ENCODE measurements at places on chromosomes 5 and 9.

DNA sequence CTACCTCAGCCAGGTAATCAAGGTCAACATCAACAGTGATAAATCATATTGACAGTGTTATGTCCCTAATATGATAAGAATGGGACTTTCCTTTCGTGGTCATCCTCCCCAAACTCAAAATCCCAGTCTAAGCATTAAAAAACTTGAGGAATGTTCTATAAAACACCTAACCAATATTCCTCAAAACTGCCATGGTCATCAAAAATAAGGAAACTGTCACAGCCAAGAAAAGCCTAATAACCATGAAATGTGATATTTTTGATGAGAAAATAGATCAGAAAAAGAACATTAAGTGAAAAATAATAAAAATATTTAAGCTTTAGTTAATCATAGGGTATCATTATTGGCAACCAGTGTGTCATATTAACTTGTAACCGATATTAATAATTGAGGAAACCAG, 232.1 kb upstream of the ATP10B start:
- H3K4me1 ChIP-seq = no peaks in the 10 kb centered on the region
- DNase-seq = no peak
- H3K36me3 ChIP-seq = no peaks in the 10 kb centered on the region
- no peak overlapping the region for H3K4me3 ChIP-seq
- H3K27me3 ChIP-seq = no peaks in the 10 kb centered on the region

DNA sequence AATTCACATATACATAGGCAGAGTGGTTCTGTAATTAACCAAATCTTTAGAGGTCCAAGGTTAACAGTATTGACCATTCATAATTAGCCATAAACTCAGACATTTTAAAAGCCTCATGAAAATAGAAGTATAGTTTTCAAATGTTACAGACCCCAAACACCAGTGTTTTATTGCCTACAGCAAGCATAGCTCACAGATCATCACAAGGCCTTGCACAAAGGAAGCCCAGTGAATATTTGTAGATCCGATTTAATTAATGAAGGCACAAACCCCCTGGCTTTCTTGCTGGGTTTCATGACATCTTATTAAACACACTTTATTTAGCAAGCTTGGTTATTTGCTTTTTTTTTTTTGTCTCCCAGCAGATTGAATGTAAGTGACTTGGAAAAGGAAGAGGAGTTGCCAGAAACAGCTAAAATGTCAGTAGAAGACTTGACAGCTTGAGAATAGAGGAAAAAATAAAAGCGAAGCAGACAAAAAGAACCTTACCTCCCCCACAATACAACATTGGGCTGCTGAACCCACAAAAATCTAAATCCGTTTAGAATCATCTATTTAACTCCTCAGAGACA, 283.9 kb upstream of the TNC start:
- no peak overlapping the region for H3K4me3 ChIP-seq
- no peak for DNase-seq
- H3K27ac ChIP-seq = no peak overlapping the region

- H3K4me1 ChIP-seq = no peaks in the 10 kb centered on the region
- peaks cover 34% of the 10 kb centered on the region for H3K36me3 ChIP-seq
- no peak overlapping the region for H3K4me3 ChIP-seq
- no peaks in the 10 kb centered on the region for H3K27me3 ChIP-seq
- no peak for DNase-seq
Observed at GRCh38 chr5:111120911-111121310, 28.8 kb downstream of the WDR36 start.

- H3K27me3 ChIP-seq = no peaks in the 10 kb centered on the region
- peaks cover 32% of the 10 kb centered on the region for H3K4me1 ChIP-seq
- H3K36me3 ChIP-seq = no peaks in the 10 kb centered on the region
- H3K27ac ChIP-seq = no peak overlapping the region
Observed at GRCh38 chr5:42436051-42436450, 12.8 kb downstream of the GHR start.

- H3K27me3 ChIP-seq = no peaks in the 10 kb centered on the region
- H3K27ac ChIP-seq = peak overlapping the region; percentile 69
- H3K4me1 ChIP-seq = peaks cover 14% of the 10 kb centered on the region
- no peaks in the 10 kb centered on the region for H3K36me3 ChIP-seq
Observed at GRCh38 chr5:65483546-65484346, 2.0 kb upstream of the ADAMTS6 start.

DNA sequence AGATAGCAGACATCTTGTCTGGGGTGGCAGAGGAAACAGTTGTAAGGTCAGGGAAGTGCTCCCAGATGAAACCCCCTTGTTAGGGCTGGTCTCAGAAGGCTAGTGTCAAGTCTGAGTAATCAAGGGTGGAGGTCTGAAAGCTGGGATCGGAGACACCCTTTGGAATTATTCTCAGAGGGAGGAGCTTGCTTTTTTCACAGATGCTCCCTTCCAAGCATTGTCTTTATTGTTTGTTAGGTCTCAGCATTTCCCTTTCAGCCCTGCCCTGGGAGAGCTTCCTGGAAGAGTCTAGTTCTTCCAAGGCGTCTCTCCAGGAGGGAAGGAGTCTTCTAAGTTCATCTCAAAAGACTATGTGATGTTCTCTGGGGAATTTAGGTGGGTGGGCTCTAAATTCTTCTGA, 3.2 kb downstream of the TEK start:
- no peak for DNase-seq
- H3K4me1 ChIP-seq = no peaks in the 10 kb centered on the region
- H3K27ac ChIP-seq = no peak overlapping the region
- H3K27me3 ChIP-seq = no peaks in the 10 kb centered on the region
- no peaks in the 10 kb centered on the region for H3K36me3 ChIP-seq
- no peak overlapping the region for H3K4me3 ChIP-seq

GRCh38 chr5:9782826-9783560, 152.8 kb upstream of the TAS2R1 start:
- no peak overlapping the region for H3K4me3 ChIP-seq
- no peaks in the 10 kb centered on the region for H3K36me3 ChIP-seq
- H3K27ac ChIP-seq = no peak overlapping the region
- DNase-seq = no peak

- no peaks in the 10 kb centered on the region for H3K4me1 ChIP-seq
- H3K36me3 ChIP-seq = no peaks in the 10 kb centered on the region
- H3K4me3 ChIP-seq = no peak overlapping the region
- H3K27ac ChIP-seq = no peak overlapping the region
- DNase-seq = no peak
- no peaks in the 10 kb centered on the region for H3K27me3 ChIP-seq
Observed at GRCh38 chr5:112694853-112695709, 42.6 kb upstream of the APC start.

DNA sequence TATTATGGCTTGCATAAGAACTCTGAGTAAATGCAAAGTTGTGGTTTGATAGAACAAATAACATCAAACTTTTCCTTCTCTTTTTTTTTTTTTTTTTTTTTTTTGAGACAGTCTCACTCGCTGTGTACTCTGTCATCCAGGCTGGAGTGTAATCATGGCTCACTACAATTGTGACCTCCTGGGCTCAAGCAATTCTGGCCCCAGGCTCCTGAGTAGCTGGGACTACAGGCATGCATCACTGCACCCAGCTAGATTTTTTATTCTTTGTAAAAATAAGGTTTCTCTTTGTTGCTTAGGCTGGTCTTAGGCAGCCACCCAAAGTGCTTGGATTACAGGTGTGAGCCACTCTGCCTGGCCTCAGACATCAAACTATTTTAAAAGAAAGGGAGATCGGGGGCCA, 19.0 kb upstream of the PTGER4 start:
- no peak overlapping the region for H3K4me3 ChIP-seq
- H3K36me3 ChIP-seq = no peaks in the 10 kb centered on the region
- H3K27ac ChIP-seq = no peak overlapping the region
- DNase-seq = no peak

DNA sequence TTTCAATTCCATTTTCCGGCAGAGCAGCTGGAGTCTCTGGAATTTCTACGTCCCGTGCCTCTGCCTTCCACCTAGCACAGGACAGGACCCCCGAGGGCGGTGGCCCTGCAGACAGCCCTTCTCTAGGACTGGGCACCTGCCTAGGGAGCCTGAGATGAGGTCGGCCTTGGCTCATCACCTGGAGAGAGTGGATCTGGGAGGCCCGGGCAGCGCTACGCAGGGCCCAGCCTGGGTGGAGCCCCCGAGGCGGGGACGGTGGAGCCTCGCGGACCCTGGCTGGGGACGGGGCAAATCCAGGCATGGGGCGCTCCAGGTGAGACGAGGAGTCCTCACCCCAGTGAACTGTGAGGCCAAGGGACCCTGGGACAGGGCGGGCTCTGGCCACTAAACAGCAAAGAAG, 114.5 kb downstream of the MTRR start:
- no peaks in the 10 kb centered on the region for H3K27me3 ChIP-seq
- H3K4me1 ChIP-seq = no peaks in the 10 kb centered on the region
- no peak for DNase-seq
- no peak overlapping the region for H3K27ac ChIP-seq
- no peak overlapping the region for H3K4me3 ChIP-seq

DNA sequence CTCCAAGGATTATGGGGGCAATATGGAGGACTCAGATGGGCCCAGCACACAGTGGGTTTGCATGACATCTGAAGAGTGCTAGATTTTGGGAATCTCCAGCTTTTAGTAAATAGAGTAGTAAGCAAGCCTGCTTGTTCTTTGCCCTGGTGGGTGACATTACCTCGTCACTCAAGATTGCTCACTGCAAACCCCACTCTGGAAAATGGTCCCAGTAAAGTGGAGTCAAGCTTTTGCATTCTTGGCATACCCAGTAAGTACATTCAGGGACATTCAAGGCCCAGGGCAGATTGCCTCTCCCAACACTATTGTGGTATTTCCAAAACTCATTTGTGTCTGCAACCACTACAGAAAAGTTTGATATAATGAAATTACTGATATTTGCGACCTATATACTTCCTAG, 118.5 kb downstream of the INVS start:
- H3K27ac ChIP-seq = no peak overlapping the region
- H3K36me3 ChIP-seq = no peaks in the 10 kb centered on the region
- no peaks in the 10 kb centered on the region for H3K27me3 ChIP-seq
- DNase-seq = no peak
- H3K4me3 ChIP-seq = no peak overlapping the region

DNA sequence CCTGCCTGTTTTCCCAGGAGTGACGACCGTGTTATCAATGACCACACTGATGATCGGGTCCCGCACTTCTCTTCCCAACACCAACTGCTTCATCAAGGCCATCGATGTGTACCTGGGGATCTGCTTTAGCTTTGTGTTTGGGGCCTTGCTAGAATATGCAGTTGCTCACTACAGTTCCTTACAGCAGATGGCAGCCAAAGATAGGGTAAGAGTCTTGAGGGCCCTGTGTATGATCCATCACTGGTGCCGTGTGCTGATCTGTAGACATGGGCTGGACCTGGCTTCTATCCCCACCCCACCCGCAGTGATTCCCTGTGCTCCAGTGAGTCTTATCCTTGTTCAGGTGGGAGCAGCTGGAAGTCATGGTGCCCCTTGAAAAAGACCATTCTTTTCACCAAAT, 26.0 kb downstream of the GABRP start:
- no peaks in the 10 kb centered on the region for H3K36me3 ChIP-seq
- no peaks in the 10 kb centered on the region for H3K4me1 ChIP-seq
- no peak for DNase-seq
- H3K27ac ChIP-seq = no peak overlapping the region

DNA sequence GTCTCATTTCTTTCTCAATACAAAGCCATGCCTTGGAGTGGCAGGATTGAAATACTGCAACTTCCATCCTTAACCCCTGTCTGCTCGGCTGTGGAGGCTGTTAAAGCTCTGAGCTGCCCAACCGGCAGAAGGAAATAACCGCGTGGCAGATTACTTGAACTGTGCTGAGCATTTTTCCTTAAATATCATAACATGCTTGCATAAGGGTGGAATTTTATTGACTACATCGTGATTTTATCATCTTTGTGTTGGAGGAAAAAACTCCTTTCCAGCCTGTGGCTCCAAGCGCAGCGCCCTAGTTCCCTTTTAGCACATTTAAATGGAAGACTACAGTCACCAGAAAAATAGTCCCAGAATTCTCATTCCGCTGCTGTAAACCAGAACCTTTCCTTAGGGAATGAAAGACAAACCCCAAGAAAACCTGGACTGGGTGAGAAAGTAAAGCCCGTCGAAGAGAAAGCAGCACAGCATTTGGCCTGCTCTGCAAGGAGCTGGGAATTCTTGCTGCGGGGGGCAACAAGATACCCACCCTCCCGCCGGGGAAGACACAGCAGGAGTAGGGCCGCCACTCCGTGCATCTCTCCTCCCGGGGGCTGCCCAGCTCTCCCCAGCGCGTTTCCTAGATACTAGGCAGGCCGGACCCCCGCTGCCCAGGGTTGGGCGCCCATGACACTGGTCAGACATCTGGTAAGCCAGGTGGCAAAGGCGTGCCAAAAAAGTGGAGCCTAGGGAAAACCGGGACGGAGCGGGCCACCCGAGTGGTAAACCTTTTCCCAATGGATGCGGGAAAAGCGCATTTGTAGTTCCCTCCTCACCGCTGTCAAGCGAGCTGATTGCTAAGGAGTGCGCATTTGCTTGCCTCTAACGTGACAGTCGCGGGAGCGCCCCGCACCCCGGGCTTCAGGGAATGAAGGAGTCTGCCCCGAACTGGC, 1.3 kb downstream of the SHC3 start:
- peaks cover 18% of the 10 kb centered on the region for H3K4me1 ChIP-seq
- no peak for DNase-seq
- peak overlapping the region; percentile 9 for H3K27ac ChIP-seq
- H3K36me3 ChIP-seq = no peaks in the 10 kb centered on the region

DNA sequence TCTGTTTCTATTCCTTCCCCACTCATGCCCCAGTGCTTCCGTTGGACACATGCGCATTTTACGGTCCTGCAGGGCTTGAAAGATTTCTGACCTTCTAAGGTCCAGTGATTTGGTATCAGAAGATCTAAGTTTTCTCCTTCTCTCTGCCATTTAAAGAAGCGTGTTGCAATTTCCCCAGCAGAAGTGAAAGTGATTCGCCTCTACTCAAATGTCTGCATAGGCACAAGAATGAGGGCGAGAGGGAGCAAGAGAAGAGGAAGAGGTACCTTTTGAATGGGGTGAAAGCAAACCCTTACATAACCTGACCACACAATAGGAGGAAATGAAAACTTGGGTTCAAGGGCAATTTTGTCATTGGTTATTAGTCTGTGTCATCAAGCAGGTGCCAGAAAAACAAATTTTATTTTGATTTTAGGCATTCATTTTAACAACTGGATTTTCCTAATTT, 31.7 kb upstream of the NR3C1 start:
- H3K4me3 ChIP-seq = peak overlapping the region; percentile 31
- H3K36me3 ChIP-seq = no peaks in the 10 kb centered on the region
- H3K27ac ChIP-seq = no peak overlapping the region
- no peaks in the 10 kb centered on the region for H3K27me3 ChIP-seq
- H3K4me1 ChIP-seq = no peaks in the 10 kb centered on the region

DNA sequence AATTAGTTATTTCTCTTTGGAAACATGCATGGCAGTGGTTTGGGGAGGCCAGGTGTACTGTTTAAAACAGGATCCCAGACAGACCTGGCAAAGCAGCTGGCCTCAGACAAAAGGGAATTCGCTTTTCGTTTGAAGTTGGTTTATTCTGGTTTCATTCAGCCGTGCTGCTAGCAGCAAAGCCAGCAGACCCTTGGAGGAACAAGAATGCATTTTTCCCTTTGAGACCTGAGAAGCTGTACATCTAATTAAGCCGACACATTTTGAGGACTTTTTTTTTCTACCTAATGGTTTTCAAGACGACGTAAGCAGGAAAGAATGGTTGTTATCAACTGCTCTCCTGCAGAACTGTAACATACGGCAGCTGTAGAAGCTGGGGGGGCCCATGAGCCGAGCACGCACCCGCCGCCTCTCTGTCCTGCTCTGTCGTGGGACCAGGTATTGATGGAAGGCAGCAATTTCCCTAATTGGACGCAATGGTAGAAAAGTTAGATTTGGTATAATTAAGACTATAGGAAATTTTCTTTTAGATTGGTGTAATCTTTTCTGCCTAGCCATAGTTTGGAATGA, 13.6 kb downstream of the PLEKHG4B start:
- no peak overlapping the region for H3K27ac ChIP-seq
- no peaks in the 10 kb centered on the region for H3K27me3 ChIP-seq
- no peak for DNase-seq

GRCh38 chr5:67520161-67520908, 323.7 kb upstream of the CD180 start:
- no peak overlapping the region for H3K4me3 ChIP-seq
- H3K4me1 ChIP-seq = no peaks in the 10 kb centered on the region
- no peaks in the 10 kb centered on the region for H3K36me3 ChIP-seq
- DNase-seq = no peak

Data from thoracic aorta (tissue), 2 donors.